Gastroesophageal sphincter (tissue), 4 donors: ENCODE measurements at places on chromosomes 1 and 21.

DNA sequence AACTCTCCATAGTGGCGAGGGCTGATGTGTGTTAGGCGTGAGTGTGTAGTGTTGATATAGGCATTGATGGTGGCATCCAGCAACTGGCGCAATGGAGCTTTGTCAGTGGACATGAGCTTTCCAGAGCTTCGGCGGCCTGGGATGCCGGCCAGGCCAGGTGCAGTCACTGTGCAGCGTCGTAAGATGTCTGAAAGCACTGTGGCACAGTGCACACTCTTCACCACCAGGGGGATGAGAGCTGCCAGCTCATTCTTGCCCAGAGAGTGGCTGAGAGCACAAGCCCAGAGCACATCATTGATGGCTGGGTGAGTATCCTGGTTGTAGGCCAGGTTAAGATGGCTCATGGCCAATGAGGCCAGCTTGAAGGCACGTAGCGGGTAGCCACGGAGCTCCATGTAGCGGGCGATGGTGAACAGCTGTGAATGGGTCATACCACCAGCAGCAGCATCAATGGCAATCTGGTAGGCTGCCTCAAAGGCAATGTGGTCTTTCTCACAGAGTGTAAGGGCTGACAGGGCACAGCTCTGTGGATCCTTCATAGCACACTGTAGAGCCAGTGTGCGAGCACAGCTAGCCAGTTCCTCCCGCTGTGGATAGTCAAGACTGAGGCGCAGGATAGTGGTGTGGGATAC lies 6.7 kb downstream of the UROD start:
- peak; percentile 52 for ATAC-seq

- ATAC-seq: no peak
Measured at GRCh38 chr1:32068957-32069588, 3.7 kb upstream of the TMEM39B start.

DNA sequence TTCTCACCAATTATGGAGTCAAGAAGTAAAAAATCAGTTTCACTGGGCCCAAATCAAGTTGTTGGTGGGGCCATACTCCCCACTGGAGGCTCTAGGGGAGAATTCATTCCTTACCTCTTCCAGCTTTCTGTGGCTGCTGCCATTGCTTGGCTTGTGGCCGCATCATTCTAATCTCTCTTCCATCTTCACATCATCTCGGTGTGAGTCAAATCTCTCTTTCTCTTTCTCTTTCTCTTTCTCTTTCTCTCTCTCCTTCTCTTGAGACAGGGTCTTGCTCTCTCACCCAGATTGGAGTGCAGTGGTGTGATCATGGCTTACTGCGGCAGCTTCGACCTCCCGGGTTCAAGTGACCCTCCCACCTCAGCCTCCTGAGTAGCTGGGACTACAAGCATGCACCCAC lies 28.1 kb downstream of the FAM89A start:
- ATAC-seq: no peak

- ATAC-seq: no peak
Measured at GRCh38 chr1:168410464-168410863, 129.8 kb downstream of the TBX19 start.
